ENCODE measurements at places on chromosomes 3 and 15.

- DNase-seq, result no peak
These were observed 547.6 kb upstream of the AGTR1 start for GRCh38 chr3:148150141-148150540.

DNA sequence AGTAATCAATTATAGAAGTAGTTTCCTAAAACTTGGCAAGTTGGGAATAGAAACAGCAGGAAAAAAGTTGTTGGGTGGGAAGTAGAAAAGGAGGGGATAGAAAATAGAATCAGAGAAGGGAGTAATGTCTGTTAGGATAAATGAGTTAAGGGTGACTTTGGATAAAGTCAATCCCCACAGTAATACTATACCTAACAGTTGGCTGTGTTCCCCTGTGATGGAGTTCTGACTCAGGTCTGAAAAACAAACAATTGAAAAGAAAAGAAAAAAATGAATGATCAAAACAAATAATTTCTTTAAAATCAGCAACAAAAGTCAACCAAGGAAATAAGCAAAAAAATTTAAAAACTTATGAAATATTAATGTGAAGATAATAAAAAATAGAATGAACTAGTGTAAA, 50.3 kb downstream of the EMC4 start:
- no peak for DNase-seq

DNA sequence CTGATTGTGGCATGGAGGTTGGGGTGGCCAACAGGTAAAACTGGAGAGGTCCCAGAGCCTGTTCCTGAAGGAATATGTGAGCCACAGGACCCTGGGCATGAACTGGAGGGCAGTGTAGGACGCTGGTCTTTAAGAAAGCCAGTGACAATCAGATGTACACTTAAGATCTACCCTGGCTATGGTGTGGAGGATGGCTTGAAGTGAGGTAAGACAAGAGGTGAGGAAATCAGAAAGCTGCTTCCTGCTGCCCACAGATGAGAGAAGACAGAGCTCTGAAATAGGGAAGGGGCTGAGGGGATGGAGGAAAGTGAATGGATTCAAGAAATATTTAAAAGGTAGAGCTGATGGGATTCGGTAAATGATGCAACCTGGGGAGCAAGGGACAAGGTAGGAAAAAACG, 22.7 kb upstream of the KLHL6 start:
- DNase-seq, result no peak

- DNase-seq, result no peak
These were observed 828.8 kb downstream of the ROBO2 start for GRCh38 chr3:77868725-77869124.

DNA sequence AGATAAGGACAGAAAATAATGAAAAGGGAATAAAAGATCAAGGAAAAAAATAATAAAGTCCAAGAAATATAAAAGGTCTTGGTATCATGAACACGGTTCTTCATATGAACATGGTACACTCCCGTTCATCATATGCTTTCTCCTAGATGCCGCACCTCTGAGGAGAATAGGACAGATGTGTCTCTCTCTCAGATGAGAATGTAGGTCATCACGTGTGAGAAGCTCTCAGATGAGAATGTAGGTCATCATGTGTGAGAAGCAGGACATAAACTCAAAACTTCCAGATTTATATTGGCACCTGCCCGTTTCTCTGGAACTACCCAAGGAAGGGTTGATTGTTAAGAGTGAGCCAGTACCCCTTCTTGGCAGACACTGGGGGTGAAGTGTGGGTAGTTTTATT, 29.9 kb upstream of the IQCF6 start:
- no peak for DNase-seq

DNA sequence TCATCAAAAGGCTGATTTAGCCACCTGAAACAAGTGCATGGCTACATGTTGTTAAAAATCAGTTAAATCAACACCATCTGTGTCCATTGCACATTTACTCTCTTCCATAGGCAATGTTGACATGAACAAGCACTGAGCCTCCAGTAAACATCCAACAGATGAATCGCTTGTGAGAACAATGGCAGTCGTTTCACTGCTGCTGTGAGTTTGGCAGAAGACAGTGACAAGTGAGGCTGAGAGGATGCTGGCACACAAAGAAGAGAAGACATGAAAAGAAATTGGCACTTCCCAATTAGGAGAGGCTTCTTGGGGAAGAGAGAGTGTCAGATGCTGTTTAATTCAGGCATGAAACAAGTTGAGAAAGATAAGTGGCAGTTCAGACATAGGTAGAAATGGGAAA, 227.4 kb upstream of the STT3B start:
- no peak for DNase-seq

- no peak for DNase-seq
These were observed 9.1 kb upstream of the DAZL start for GRCh38 chr3:16614033-16615031.

- DNase-seq, result no peak
These were observed 573 bp upstream of the DIS3L start for GRCh38 chr15:66292571-66293418.

DNA sequence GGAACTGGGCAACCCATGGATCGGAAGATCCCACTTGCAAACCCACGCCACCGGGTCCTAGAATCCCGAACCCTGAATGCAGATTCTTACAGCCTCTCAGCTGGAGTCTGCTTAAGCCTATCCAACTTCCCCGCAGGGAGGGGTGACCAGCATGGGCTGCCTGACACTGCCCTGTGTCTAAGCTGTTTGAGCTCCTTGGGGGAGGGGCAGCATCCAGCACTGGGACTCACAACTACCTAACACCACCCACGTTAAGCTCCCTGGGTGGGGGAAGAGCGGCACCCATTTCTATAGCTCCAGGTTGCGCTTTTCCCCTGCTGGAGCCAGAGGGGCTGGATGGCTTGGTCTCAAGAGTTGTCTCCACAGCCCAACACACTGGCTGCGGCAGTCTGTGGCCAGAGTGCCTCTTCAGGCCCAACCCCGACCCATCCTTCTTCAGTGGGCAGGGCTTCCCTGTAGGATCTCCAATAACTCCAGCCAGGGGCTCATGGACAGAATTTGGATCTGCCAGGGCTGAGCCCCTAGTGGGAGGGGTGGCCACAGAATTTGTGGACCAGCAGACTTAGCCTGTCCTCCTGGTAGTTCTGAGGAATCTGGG, 649.2 kb downstream of the TUSC7 start:
- no peak for DNase-seq

DNA sequence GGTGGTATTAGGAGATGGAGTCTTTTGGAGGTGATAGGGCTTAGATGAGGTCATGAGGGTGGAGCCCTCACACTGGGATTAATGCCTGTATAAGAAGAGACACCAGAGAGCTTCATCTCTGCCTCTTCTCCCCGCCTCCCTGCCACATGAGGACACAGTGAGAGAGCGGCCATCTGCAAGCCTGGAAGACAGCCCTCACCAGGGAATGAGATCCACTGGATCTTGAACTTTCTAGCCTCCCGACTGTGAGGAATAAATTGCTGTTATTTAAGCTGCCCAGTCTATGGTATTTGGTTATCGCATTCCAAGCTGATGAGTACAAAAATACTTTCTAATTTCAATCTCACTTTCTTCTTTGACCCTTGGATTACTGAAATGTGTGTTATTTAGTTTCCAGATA, 121.4 kb downstream of the OCA2 start:
- no peak for DNase-seq

DNA sequence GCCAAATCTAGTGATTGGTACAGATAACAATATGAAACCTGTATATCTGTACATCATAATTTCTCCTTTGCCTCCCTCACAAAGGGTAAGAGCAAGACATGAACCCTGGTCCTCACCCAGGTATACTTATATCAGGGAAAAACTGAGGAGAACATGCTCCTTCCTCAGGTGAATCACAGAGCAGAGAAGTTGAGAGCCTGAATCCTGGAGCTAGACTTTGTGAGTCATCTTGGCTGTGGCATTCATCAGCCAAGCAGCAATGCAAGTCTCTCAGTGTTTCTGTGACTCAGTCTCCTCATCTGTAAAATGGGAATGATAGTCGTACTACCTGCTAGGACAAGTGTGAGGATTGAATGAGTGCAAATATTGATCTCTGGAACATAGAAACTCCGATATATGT, 165.7 kb upstream of the ADAMTS9 start:
- DNase-seq, result no peak

DNA sequence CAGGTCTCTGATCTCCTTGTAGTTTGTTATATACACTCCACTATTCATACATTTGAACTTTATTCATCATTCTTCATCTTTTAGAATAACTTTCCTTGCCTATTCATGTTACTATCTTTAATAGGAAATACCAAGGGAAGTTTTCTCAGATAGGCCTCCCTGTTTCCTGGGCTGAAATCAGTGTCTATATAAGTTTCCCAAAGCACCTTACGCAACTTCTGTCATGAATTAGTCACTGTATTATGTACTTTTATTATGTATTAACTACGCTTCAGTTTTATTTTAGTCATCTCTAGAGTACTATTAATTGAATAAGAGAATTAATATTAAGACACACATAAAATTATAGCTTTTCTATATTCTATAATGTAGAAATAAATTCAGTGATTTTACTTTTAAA, 1481.5 kb downstream of the OTOL1 start:
- no peak for DNase-seq

DNA sequence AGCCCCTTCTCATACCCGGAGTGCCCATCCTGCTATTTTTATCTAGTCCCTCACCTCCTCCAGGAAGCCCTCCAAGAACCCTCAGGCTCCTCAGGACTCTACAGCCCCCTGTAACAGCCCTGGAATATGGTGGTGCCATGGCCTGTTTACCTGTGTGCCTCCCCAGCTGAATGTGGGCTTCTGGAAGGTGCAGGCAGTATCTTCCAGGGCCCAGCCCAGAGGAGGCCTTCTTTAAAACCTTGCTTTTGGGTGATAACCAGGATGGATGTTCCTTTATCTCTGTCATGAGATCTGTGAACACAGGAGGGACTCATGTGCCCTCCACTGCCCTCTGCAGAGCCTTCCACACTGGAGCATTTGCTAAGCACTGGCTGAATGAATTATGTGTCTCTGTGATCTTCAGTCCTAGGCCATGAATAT, 36.7 kb upstream of the MRPS22 start:
- DNase-seq, result no peak

DNA sequence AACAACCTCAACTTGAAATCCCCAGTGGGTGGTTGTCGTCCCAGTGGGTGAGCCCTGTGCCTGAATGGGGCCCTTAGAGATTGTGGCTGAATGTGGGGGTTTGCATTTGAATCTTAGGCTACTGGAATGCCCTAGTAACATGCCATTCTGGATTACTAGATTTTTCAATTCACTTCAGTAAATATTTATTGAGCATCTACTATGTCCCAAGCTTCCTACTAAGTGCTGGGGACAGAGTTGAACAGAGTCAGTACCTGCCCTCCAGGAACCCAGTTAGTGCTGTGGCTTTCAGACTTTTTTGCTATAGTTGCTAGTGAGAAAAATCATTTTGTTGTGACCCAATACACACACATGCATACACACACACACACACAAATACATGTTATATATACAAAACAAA, 39.0 kb downstream of the CORO2B start:
- no peak for DNase-seq

DNA sequence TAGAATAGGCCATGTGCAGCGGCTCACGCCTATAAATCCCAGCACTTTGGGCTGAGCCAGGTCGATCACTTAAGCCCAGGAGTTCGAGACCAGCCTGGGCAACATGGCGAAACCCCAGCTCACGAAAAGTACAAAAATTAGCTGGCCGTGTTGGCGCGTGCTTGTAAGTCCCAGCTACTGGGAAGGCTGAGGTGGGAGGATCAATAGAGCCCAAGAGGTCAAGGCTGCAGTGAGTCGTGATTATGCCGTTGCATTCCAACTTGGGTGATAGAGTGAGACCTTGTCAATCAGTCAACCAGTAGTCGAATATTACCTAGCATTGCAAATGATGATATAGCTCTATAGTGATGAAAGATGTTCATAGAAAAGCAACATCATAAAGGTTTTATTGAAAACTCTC, 51.9 kb downstream of the USP8 start:
- DNase-seq, result no peak

GRCh38 chr3:111768571-111769100, 90.4 kb upstream of the PHLDB2 start:
- DNase-seq, result no peak

GRCh38 chr3:3825035-3825434, 25.8 kb downstream of the LRRN1 start:
- no peak for DNase-seq

- DNase-seq, result no peak
These were observed 447.4 kb downstream of the GABRB3 start for GRCh38 chr15:26325495-26325894.

- no peak for DNase-seq
These were observed 36.2 kb downstream of the HDC start for GRCh38 chr15:50229336-50229735.

DNA sequence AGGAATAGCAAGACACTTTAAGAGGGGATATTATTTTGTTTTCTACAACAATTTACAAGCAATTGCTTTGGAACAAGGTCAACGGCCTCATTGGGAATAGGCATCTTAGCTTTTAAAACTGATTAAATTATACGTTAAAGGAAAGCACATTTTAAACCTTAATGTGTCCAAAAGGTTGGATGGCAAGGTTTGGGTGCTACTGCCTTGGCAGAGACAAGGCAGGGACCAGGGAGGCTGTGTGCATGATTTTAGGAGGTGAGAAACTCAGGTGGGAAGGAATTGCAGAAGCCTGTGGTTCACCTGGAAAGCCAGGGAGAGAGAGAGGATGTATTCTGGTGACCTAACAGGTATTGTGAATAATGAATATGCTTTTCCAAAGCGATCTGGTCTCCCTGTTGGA, 54.3 kb downstream of the TGFBR2 start:
- DNase-seq, result no peak

DNA sequence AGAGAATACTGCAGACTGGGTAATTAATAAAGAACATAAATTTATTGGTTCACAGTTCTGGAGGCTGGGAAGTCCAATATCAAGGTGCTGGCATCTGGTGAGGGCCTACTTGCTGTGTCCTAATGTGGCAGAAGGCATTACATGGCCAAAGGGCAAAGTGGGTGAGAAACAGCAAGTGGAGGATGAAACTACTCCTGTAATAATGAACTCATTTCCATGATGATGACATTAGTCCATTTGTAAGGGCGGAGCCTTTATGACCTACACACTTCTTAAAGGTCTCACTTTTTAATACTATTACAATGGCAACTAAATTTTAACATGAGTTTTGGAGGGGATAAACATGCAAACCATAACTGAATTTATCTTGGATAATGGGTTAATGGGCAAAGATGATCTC, 139.6 kb upstream of the SGO1 start:
- DNase-seq, result no peak

DNA sequence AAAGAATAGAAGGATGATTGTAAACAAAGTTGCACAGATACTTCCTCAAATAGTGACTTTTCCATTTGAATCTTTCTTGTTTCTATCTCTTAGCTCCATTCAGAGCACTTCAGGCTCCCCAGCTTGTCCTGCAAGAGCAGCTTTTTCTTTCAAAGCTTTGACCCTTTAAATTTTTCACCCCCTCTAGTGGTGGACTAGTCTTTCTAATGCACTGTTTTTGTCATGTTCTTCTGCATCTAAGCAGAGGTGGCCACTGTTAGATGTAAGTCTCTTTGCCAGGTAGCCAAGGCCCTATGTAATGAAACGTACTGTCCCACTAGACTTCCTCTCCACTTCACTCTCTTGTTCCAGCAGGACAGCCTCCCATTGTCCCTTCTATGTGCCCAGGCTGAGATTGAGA, 74.0 kb upstream of the MANF start:
- no peak for DNase-seq

All from frontal cortex (tissue), 4 donors.